ENCODE measurements at places on chromosomes 7 and 10.

DNA sequence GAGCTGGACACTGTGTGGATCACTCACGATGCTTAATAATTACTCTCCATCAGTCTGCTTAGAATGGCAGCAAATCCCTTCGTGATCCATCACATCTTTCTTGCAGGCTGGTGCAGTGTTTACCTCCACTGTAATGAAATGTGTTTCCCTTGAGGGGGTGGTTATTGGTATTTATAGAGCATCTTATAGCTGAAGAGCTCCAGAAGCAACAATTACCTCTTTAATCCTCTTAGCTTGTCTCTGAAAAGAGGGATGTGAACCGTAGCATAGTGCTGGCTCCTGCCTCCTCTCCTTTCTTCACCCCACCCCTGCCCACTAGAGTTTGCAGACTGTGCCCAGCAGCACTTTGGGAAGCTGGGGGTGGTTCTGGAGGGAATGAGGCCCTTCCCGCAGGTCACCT, 132.6 kb downstream of the CAMK1D start:
- no peak for DNase-seq

DNA sequence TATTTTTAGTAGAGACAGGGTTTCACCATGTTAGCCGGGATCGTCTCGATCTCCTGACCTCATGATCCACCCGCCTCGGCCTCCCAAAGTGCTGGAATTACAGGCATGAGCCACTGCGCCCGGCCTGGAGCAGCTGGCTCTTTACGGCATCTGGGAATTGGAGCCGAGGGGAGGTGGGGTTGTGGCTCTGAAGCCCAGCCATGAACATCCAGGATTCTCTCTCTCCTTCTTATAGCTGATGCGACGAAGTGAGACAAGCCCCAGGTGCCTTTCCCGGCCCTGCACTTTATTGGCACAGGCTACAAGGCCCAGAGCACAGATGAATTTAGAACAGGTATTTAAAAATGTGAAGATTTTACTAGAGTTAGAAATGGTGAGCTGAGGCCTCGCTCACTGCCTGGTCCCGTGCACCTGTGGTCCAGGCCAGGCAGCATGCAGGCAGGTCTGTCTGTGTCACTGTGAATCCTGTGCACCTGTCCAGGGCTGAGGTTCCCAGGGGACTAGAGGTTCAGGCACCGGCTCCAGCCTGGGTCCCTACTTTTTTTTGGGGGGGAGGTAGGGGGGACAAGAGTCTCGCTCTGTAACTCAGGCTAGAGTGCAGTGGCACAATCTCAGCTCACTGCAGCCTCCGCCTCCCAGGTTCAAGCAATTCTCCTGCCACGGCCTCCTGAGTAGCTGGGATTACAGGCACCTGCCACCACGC, 379.7 kb upstream of the FOXK1 start:
- no peak for DNase-seq

DNA sequence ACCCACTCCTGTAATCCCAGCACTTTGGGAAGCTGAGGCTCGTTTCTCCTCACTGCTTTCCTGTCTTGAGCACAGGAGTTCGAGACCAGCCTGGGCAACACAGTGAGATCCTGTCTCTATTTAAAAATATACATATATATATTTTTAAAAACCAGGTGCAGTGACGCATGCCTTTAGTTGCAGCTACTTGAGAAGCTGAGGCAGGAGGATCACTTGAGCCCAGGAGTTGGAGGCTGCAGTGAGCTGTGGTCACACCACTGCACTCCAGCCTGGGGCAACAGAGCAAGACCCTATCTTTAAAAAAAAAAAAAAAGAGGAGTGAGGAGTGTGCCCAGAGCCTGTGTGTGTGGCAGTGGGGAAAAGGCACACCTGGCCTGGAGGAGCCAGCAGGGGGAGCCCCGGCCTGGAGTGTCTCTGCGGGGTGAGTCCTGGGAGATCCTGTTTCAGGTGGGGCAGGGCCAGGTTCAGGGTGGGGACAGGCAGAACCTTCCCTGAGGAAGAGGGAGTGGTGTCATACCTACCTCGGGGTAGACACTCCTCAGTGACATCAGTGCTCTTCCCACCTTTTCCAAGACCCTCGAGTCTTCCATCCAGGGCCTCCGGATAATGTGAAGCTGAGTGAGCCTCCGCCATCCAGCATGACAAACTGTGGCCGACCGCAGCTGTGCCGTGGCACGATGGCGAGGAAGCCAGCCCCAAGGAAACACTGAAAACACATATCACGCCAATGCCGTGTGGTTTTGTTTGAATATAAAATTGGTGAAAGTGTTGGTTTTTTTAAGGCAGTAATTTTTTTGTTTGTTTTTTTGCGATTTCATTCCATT, 9.0 kb upstream of the ARPC1B start:
- DNase-seq: no peak

GRCh38 chr7:80760292-80760691, 121.8 kb downstream of the CD36 start:
- DNase-seq: no peak

- DNase-seq: no peak
These were observed 9.2 kb downstream of the BNIP3 start for GRCh38 chr10:131972474-131973071.
